Endothelial cell of coronary artery (primary cell): ENCODE measurements at places on chromosomes 7 and 10. TPM values are rescaled to one million over a fixed set of nuclear protein-coding genes. Genes with fewer than 3 reads are reported as not detected.

ADARB2 gene
- 0.18 TPM in 1 of 2 replicates, not detected in the other for total RNA-seq

DOCK4 gene
- total RNA-seq: 160 and 199 TPM in 2 replicates

SLC29A3 gene
- total RNA-seq: 1.3 and 1.4 TPM in 2 replicates

UPK3B gene
- total RNA-seq: 0.27 TPM in 1 of 2 replicates, not detected in the other

MMP21 gene
- total RNA-seq: under 0.01 and 0.09 TPM in 2 replicates

CLDN4 gene
- total RNA-seq: under 0.01 TPM in 1 of 2 replicates, not detected in the other

ABCC2 gene
- total RNA-seq: 0.54 and 1.0 TPM in 2 replicates

PAX4 gene
- total RNA-seq: not detected in 2 replicates

ANXA8 gene
- 0.56 TPM in 1 of 2 replicates, not detected in the other for total RNA-seq

FZD1 gene
- 2.2 TPM in 2 replicates for total RNA-seq

SH2B2 gene
- total RNA-seq: 0.90 and 1.7 TPM in 2 replicates

INHBA gene
- total RNA-seq: 4.0 and 4.5 TPM in 2 replicates

ASB10 gene
- total RNA-seq: not detected in 2 replicates

LRRC18 gene
- not detected in 2 replicates for total RNA-seq

CALY gene
- total RNA-seq: not detected in 2 replicates

CCSER2 gene
- total RNA-seq: 21.8 and 23.2 TPM in 2 replicates

CYP3A5 gene
- total RNA-seq: not detected in 2 replicates

AOAH gene
- total RNA-seq: 0.09 TPM in 1 of 2 replicates, not detected in the other

FGFBP3 gene
- 0.09 and 0.19 TPM in 2 replicates for total RNA-seq

SEC61G gene
- total RNA-seq: 183 and 210 TPM in 2 replicates

HOXA13 gene
- total RNA-seq: not detected in 2 replicates

GBX1 gene
- total RNA-seq: not detected in 2 replicates

NRG3 gene
- 0.19 TPM in 1 of 2 replicates, not detected in the other for total RNA-seq

STYXL1 gene
- total RNA-seq: 31.8 and 43.3 TPM in 2 replicates

INMT gene
- 0.28 TPM in 1 of 2 replicates, not detected in the other for total RNA-seq

PNLIPRP1 gene
- not detected in 2 replicates for total RNA-seq

ACTR3C gene
- 0.19 TPM in 1 of 2 replicates, not detected in the other for total RNA-seq

PRKCQ gene
- 0.75 and 0.81 TPM in 2 replicates for total RNA-seq

MRLN gene
- not detected in 2 replicates for total RNA-seq

DENND2A gene
- total RNA-seq: under 0.01 and 0.66 TPM in 2 replicates

TEX36 gene
- total RNA-seq: not detected in 2 replicates

GIMAP2 gene
- 47.5 and 55.9 TPM in 2 replicates for total RNA-seq

PDE1C gene
- total RNA-seq: 0.38 and 0.54 TPM in 2 replicates

TMEM273 gene
- total RNA-seq: 0.28 and 6.1 TPM in 2 replicates

SLC39A12 gene
- under 0.01 TPM in 1 of 2 replicates, not detected in the other for total RNA-seq

SLC16A9 gene
- total RNA-seq: 0.19 and 5.2 TPM in 2 replicates

DYNC1I1 gene
- 0.28 and 0.54 TPM in 2 replicates for total RNA-seq

PKD2L1 gene
- total RNA-seq: not detected in 2 replicates

OPN4 gene
- total RNA-seq: not detected in 2 replicates

ADAM8 gene
- 0.18 and 0.75 TPM in 2 replicates for total RNA-seq

C10orf105 gene
- total RNA-seq: not detected in 2 replicates

TRPV5 gene
- total RNA-seq: not detected in 2 replicates

SLC26A3 gene
- not detected in 2 replicates for total RNA-seq

AGMO gene
- total RNA-seq: not detected in 2 replicates

PPP1R3C gene
- total RNA-seq: 0.72 and 8.2 TPM in 2 replicates

ACSL5 gene
- 12.6 and 18.0 TPM in 2 replicates for total RNA-seq

DCLRE1C gene
- total RNA-seq: 5.7 and 8.3 TPM in 2 replicates

CHAT gene
- not detected in 2 replicates for total RNA-seq

CRHR2 gene
- not detected in 2 replicates for total RNA-seq

CYP3A4 gene
- not detected in 2 replicates for total RNA-seq

CNPY4 gene
- 34.2 and 36.7 TPM in 2 replicates for total RNA-seq

MKRN1 gene
- total RNA-seq: 49.0 and 59.7 TPM in 2 replicates
